NB4 (cell line): ENCODE measurements at places on chromosomes 2 and 18.

DNA sequence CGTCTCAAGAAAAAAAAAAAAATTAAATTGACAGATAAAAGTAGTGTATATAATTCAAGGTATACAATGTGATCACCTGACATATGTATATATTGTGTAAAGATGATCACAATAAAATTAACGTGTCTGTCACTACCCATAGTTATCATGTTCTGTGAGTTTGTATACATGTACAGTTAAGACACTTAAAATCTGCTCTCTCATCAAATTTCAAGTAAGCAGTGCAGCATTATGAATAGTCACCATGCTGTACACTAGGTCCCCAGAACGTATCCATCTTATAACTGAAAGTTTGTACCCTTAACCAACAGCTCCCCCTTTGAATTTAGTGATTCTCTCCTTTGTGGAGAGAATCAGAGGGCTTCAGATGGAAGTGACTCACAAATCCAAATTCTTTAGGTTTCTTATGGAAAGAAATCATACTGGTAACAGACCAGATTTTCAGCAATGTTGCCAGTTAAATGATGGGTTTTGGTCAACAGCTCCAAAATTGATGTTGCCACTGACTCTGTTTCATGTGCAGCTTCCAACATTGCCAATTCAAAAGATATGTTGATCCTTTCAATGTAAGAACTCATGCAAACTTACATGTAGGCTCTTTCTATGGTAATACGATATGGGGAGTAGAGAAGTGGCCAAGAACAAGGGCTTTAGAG lies 281.5 kb downstream of the AFF3 start:
- DNase-seq = no peak

DNA sequence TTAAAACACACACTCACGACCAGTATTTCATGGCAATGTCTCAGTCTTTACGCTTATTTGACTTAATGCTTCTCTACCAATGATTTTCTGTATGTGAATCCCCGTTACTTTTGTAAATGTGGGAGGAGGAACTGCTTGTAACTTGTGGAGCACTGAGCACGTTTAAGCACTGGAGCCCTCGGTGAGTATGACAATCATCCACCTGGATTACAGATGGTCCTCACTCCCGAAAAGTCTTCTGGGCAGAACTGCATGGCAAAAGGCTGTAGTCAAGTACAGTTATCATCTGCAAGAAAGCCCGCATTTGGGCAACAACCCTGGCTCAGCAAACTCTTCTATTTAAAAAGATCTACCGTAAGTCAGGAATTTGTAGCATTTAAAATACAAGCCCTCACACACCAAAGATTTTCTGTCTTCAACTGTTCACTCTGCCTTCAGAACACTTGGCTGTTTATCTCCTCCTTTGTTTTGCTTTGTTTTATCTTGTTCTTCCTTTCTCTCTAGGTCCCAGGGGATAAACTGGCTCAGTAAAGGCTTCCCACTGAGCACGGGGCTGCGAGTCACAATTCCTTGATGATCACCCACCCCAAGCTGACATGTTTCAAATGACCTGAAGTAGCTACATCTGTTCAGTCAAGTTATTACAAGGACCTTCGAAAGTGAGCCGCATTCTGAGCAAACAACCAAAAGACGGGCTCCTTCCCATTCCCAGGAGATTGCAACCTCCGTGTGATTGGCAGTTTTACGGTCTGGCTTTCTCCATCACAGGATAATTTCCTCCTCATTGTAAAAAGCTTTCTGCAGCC lies 102.2 kb downstream of the DLGAP1 start:
- peak; percentile 0 for DNase-seq

- no peak for DNase-seq
These were observed 30.5 kb upstream of the TWIST2 start for GRCh38 chr2:238817382-238817781.

DNA sequence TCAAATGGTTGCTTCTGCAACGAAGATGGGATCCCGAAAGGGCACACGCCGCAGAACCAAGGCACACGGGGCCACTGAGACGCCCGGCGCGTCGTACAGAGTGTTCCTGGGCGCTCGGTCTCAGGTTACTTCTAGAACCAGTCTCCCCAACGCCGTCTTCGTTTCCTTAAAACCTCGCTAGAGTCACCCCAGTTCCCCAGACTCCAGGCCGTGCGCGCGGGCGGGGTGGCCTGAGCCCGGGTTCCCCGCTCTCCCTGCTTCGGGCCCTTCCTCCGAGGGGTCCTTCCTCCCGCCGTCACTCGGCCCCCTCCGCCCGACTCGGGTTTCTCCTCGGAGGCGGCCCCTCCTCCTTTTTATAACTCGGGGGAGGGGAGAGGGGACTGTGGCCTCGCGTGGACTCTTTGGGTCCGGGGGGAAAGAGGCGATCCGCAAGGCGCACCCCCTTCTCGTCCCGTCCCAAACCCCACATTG lies 774 bp upstream of the FZD7 start:
- peak; percentile 77 for DNase-seq

- DNase-seq = no peak
These were observed 159.5 kb downstream of the SETBP1 start for GRCh38 chr18:44840058-44840790.

GRCh38 chr2:146818122-146818521 lies 1026.7 kb upstream of the ACVR2A start:
- DNase-seq = no peak

- no peak for DNase-seq
These were observed 19.6 kb upstream of the NPC1 start for GRCh38 chr18:23605941-23606340.

DNA sequence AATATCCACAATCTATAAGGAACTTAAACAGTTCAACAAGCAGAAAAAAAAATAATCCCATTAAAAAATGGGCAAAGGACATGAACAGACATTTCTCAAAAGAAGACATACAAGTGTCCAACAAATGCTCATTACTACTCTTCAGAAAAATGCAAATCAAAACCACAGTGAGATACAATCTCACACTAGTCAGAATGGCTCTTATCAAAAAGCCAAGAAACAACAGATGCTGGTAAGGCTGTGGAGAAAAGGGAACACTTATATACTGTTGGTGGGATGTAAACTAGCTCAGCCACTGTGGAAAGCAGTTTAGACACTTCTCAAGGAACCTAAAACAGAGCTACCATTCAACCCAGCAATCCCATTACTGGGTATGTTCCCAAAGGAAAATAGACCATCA lies 7.2 kb upstream of the CRYGB start:
- no peak for DNase-seq

- DNase-seq = no peak
These were observed 1.0 kb upstream of the NFATC1 start for GRCh38 chr18:79394534-79395307.

DNA sequence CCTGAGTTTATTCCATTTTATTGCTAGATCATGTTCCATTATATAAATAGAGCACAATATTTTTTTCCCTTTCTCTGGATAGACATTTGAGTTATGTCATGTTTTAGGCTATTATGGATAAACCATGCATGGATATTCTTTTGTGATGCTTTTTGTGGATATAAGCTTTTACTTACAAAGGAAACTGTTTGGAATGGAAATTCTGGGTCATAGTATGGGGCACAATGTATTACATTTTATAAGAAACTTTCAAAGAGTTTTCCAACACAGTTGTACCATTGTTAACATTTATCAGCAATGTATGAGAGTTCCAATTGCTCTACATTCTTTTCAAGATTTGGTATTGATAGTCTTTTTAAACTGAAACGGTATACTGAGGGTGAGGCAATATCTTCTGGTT lies 749.4 kb downstream of the SOCS6 start:
- DNase-seq = no peak

- DNase-seq = no peak
These were observed 161.3 kb upstream of the DPP10 start for GRCh38 chr2:114281188-114281587.

DNA sequence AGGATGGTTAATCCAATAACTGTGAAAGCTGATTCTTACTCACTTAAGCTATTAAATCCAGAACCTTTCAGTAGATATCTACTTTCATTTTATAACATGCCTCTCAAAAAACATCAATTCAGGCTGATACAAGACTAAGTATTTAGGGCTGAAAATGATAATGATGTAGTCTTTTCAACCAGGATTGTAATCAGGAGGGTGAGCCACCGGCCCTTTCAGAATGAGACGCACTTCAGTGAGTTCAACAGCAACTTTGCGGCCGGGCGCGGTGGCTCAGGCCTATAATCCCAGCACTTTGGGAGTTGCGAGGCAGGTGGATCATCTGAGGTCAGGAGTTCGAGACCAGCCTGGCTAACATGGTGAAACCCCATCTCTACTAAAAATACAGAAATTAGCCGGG lies 30.4 kb downstream of the RBMS1 start:
- no peak for DNase-seq

- DNase-seq = peak; percentile 16
These were observed 1.3 kb upstream of the PDK1 start for GRCh38 chr2:172554352-172555271.

- no peak for DNase-seq
These were observed 332.3 kb downstream of the NCKAP5 start for GRCh38 chr2:133235968-133236367.

DNA sequence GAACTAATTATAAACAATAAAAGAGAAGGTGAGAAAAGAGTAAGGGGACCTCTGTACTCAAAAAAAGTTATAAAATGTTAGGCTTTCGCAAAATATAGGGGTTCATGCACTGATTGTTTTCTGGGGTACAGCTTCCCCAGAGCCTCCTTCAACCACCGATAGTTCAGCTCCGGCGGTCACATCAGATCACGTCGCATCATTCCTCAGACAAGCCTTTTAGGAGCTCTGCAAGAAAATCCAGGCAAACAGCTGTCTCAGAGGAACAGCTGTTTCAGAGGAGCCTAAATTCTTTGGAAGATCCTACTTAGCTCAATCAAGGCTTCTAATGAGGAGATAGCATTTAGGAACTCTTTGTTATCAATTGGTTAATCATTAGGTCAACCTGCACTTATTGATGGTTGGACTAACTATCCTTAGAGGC lies 78.7 kb downstream of the MYCN start:
- no peak for DNase-seq

GRCh38 chr18:33711514-33711913 lies 133.5 kb downstream of the ASXL3 start:
- no peak for DNase-seq

- DNase-seq = no peak
These were observed 279.5 kb downstream of the AGAP1 start for GRCh38 chr2:235773188-235773928.

- DNase-seq = no peak
These were observed 55.1 kb upstream of the ZNF397 start for GRCh38 chr18:35185771-35186170.

DNA sequence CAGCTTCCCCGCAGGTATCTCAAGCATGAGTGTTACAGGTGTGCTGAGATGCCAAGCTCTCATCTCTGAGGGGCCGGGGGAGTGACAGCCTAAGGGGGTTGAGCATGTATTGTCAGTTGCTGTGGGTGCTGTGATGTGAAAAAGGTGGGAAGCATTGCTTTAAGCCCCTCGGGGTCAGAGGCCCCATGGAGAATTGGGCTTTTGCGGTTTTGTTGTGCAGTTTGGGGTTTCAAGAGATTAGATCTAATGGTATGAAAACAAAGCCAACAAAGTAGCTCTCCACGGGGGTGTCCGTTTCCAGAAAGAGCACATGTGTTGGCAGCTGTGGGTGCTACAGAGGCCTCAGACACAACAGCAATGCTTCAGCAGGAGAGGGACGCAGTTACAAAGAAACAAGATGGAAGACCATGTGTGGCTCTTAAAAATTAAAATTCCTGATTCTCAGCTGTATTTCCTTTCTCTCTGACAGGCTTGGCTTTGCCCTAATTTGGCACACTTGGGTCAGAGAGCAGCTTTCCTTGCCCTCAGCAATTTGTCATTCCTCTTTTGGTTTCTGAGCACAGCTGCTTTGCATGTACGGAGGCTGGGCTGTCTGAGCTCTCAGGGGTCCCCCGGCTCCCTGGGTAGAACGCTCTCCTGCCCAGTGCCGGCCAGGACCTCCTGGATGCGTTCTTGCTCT lies 69.9 kb downstream of the TMEM247 start:
- peak; percentile 16 for DNase-seq

GRCh38 chr2:61470965-61471904 lies at the start of gene USP34:
Gene USP34 (minus strand): TSS chr2:61471087. CDS start chr2:61470692, 395 bp downstream.
- peak; percentile 99 for DNase-seq

- DNase-seq = no peak
These were observed 1934.3 kb downstream of the SUCLG1 start for GRCh38 chr2:82524826-82525225.

DNA sequence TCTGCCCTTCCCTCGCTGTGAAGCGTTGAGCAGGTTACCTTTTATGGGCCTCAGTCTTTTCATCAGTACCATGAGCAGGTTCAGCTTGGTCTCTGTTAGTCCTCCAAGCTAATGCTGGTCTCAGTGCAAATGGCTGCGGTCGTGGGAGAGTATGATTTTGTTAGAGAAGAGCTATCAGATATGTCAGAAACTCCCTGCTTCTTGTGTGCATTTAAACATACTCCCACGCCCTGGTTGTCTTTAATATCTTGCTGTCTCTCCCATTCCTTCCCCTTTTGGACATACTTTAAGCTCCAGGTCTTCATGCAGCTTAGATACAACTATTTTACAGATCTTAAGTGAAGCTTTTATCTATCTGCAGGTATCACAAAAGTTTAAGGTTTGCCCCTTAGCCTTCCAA lies 62.9 kb downstream of the EFR3B start:
- peak; percentile 66 for DNase-seq

GRCh38 chr2:234722176-234722575 lies 225.3 kb upstream of the ARL4C start:
- DNase-seq = no peak
